ENCODE measurements at places on chromosomes 12 and 14. TPM values are rescaled to one million over a fixed set of nuclear protein-coding genes. Genes with fewer than 3 reads are reported as not detected.

GRCh38 chr14:52845081-52845480 is 53.7 kb upstream of the GNPNAT1 start:
- peaks cover 13% of the 10 kb centered on the region for H3K4me1 ChIP-seq
- H3K4me3 ChIP-seq = no peak overlapping the region
- no peaks in the 10 kb centered on the region for H3K36me3 ChIP-seq

Gene SDR9C7
- total RNA-seq = 0.20 TPM

Gene GRIN2B
- total RNA-seq = not detected

DNA sequence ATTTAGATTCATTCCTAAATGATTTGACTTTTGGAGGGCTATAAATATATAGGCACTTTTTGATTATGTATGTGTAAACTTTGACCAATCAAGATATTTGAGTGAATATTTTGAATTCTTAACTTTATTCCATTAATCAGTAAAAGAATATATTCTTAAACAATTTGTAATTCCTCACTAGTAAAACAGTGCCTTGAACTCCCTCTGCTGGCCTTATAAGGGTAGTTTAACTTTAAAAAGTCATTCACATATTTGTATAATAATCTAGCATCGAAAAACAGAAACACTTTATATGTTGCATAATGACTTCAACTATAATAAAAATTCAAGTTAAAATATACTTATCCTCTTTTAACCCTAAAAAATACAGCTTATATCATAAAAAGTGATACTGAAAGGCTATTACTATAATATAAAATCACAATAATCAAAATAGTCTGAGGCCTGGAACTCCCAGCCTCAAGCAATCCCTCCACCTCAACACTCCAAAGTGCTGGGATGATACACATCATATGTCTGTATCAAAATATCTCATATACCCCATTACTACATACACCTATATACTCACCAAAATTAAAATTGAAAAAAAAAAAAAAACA is 31.2 kb downstream of the CCDC59 start:
- no peak for DNase-seq
- H3K4me3 ChIP-seq = no peak overlapping the region
- H3K36me3 ChIP-seq = no peaks in the 10 kb centered on the region
- no peaks in the 10 kb centered on the region for H3K27me3 ChIP-seq
- no peaks in the 10 kb centered on the region for H3K4me1 ChIP-seq

Gene APOLD1
- 45.0 TPM for total RNA-seq

DNA sequence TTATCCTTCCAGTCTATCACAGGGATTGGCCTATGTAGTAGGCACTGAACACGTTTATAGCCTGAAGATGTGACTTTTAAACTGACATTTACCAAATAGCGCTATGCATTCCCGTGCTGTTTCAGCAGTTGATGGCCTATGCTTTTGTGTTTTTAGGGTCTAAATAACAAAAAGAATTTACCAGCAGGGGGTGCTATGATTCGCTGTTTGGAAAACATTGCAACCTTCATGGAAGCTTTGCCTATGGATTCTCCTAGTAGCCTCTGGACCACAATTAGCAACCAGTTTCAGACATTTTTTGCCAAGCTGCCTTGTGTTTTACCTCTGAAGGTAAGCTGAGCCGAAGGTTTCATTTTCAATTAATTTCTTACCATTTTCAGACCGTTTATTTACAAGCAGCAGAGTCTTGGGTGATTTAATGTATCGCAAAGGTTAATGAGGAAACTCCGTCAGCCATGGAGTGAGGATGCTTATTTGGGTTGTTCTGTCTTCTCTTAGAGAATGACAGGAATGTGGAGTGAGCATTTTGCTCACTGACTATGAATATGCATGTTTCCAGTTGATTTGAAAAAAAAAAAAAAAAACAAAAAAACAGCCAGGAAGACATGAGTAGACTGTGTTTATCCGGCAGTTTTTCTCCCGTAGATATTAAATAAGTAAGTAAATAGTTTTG is 133.1 kb downstream of the PRIMA1 start:
- H3K4me1 ChIP-seq = no peaks in the 10 kb centered on the region
- H3K36me3 ChIP-seq = no peaks in the 10 kb centered on the region
- H3K27ac ChIP-seq = no peak overlapping the region
- DNase-seq = no peak
- no peaks in the 10 kb centered on the region for H3K27me3 ChIP-seq

Gene ULK1
- total RNA-seq = 40.2 TPM

Gene OR4N2
- not detected for total RNA-seq

Gene LGALS3
- 205 TPM for total RNA-seq

Gene B4GALNT1
- 5.9 TPM for total RNA-seq

Gene GALNT8
- 0.63 TPM for total RNA-seq

All from heart left ventricle (tissue), 16 donors.